NCI-H1105 (cell line): ENCODE measurements at places on chromosomes 11 and 22.

- DNase-seq = no peak
These were observed 380.3 kb upstream of the PITPNB start for GRCh38 chr22:28299309-28299708.

DNA sequence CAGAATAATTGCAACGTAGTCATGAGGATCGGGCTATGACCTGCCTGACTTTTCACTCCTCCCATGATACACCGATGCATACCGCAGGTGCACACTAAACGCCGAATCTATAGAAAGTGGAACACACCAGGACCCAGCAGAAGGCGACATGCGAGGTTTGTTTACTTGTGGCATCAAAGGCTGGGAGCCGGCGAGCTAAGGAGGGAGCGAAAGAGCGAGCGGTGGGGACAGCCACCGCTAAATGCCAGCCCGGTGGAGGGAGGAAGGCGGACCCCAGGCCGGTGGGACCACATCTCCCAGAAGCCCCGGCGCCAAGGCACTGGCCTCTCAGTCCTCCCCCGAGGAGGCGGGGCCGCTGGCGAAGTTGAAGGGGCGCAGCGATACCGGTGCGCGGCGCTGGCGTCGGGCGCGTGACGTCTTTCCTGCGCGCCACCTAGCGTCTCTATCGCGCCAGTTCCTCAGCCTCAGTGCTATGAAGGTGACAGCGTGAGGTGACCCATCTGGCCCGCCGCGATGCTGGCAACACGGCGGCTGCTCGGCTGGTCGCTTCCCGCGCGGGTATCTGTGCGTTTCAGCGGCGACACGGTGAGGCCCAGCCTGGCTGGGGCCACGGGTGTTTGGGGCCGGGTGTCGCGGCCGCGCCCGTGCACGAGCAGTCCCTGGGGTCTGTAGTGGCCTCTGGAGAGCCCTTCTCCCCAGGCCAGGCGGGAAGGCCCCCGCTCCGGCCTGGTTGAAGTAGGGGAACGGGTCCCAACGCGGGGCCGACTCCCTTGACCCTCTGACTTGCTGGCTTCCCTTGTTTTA lies at the start of gene NDUFV1:
Gene NDUFV1, plus strand, starts transcription at position 445 of the 804 bp plus-strand sequence. Its CDS starts 69 bp downstream, at position 514.
- DNase-seq = peak; percentile 96

DNA sequence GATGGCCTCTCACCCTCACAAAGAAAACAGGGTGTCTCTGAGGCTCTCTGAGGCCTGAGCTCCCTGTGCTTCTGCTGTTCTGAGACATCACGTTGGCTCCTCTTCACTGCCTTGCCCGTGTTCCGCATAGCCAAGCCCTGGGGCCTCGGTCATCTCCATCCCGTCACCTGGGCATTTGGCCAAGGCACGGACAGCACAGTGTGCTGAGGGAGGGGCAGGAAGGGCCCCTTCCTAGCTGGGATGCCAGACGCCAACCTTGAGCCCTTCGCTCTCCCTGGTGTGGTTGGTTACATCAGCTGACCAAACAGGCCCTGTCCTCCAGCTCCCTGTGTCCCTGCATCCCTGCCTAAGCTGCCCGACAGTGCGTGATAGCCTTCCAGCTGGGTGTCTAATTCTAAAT lies 25.9 kb downstream of the MOV10L1 start:
- no peak for DNase-seq

DNA sequence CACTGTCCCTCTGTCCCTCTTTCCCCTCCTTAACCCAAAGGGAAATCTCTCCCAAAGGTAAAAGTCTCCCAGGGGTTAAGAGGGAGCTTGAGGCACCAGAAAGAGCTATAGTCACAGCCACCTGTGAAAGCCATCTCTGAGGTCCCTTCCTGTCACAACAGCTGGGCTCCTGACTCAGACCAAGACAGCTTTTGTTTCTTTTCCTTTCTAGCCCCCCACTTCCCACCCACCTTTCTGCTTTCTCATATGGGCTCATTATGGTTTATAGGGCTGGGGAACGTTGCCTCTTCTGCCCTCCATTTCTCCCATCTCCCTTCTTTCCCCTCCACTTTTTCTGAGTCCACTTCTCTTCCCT lies 19.1 kb downstream of the MIF start:
- no peak for DNase-seq

- DNase-seq = no peak
These were observed 1.6 kb upstream of the IFITM1 start for GRCh38 chr11:312092-312816.

DNA sequence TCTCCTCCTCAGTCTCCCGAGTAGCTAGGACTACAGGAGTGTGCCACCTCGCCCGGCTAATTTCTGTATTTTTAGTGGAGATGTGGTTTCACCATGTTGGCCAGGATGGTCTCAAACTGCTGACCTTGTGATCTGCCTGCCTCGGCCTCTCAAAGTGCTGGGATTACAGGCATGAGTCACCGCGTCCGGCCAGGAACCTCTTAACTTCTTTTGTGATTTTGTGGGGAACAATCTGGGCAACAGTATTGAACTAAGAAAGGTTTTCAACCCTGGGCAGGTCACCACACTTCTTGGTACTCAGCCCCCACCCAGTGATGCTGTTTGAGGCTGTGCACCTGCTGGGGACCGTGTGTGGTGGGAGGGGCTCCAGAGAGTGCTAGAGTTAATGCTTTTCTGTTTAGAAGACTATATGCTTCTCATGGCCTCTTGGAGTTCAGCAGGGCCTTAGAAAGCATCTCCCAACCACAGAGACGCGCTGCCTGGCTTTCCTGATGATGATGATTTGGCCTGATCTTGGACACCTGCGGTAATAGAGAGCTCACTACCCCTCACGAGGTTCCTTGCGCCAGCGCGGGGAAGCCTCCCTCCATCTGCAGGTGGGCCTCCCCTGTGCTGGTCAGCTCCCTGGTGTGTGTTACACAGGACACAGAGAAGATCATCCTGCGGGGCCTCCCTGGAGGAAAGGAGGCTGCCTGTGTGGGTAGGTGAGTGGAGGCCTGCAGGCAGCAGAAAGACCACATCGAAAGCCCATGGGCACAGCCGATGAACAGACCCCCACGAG lies 1.2 kb downstream of the DENND6B start:
- DNase-seq = no peak

DNA sequence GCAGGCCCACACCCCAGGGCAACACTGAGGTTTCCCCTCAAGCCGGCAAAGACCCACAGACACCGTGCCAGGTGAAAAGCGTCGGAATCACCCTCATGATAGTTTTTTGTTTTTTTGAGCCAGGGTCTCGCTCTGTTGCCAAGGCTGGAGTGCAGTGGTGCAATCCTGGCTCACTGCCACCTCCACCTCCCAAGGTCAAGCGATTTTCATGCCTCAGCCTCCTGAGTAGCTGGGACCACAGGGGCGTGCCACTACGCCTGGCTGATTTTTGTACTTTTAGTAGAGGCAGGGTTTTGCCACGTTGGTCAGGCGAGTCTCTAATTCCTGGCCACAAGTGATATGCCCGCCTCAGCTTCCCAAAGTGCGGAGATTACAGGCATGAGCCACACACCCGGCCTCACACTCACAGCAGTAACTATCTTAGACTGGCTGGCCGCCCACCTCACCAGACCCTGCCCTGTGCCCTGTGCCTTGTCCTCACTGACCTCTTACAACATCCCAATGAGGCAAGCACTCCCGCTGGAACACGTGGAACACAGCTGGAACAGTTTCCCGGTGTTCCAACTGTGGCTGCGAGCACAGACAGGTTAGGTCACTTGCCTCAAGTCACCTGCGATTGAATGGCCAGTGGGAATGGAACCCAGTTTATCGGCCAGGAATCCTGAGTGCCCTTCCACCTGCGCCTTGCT lies 21.1 kb downstream of the LRRC10B start:
- DNase-seq = no peak

DNA sequence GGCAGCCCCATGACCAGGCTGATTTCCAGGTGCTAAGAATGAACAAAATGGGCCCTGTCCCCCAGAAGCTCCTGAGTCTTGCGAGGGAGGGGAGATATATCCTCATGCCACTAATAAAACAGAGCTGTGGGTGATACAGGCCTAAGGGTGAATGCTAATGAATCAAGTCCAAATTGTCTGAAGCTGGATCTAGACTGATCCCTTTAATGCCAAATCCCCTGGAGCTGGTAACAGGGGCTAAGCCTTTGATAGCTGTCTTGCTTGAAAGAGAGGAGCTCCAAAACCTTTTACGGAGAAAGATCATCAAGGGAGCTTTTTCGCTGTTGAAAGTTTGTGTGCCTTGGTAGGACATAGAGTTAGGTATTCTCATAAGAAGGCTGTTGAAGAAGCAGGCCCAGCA lies 79.7 kb downstream of the PPFIBP2 start:
- no peak for DNase-seq

- DNase-seq = no peak
These were observed 7.3 kb upstream of the ADAMTS8 start for GRCh38 chr11:130435671-130436070.

DNA sequence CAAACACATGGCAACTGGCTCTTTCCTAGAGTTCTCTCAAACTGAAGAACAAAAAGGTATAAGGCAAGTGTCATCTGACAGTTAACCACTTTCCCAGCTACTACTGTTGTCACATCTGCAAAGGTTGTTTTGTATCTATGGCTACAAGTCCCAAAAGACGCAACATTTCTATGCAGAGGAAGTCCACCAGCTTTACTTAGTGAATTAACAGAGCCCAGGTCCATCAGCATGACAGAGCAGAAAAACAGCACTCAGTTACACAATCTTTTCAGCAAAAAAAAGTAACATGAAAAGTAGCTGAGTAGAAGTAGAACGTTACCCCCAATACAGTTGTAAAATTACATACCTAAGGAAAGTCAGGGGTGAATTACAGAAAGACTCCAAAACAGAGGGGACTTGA lies 12.1 kb downstream of the CPSF7 start:
- DNase-seq = no peak

DNA sequence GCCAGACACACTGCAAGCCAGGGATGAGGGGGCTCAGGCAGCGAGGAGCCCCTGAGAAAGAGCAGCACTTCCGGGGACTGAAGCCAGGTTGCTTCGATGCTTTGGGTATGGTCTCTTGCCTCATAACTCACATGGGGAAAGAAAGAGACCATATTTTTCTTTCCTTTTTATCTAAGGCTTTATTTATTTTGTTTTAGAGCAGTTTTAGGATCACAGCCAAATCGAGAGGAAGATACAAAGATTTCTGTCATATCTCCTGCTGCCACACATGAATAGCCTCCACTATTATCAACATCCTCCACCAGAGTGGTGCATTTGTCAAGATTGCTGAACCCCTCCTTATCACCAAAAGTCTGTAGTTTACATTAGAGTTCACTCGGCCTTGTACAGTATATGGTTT lies 24.3 kb upstream of the ADSL start:
- DNase-seq = no peak

GRCh38 chr11:65130631-65131416 lies 3.5 kb downstream of the SYVN1 start:
- no peak for DNase-seq

DNA sequence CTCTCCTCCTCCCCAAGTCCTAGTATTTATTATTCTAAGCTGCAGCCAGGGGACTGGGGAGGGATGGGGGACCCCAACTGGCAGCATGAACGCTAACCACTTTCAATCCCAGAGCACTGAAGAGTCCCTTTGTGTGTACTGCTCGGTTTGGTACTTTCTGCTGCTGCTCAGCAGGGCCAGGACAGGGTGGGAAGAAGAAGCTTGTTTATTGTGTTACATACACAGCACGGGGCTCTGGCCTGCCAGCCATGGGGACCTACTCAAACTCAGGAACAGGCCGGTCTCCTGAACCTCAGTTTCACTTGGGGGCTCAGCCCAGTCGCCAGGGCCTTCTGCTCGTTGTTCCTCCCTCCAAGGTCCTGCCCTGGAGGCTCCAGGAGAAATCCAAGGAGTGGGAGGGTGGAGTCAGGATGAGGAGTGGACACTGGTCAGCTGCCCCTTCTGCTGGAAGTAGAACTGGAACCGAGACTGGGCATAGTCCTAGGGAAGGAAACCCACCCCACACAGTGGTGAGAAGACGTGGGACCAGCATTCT lies 616 bp upstream of the CPT1B start:
- DNase-seq = no peak

- DNase-seq = no peak
These were observed 82.2 kb upstream of the AKIP1 start for GRCh38 chr11:8828580-8829361.

- DNase-seq = no peak
These were observed 9.8 kb upstream of the TBX1 start for GRCh38 chr22:19750507-19751490.

DNA sequence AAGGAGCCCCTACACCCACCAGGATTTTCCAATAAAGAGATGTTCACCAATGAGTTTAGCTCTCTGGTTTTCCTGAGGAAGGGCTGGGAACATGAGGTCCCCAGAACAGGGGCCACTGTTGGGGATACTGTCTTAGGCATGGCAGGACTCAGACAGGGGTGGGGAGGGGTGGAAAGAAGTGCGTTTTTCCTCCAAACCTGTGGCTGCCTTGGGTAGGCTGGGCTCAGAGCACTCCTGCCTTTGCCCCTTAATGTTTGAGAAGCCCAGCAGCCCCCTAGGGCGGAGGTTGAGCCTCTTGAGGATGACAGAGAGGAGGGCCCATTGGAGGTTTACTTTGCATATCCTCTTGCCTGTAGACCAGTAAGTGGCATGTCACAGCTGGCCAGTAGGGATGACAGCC lies 10.6 kb downstream of the MTFP1 start:
- no peak for DNase-seq

DNA sequence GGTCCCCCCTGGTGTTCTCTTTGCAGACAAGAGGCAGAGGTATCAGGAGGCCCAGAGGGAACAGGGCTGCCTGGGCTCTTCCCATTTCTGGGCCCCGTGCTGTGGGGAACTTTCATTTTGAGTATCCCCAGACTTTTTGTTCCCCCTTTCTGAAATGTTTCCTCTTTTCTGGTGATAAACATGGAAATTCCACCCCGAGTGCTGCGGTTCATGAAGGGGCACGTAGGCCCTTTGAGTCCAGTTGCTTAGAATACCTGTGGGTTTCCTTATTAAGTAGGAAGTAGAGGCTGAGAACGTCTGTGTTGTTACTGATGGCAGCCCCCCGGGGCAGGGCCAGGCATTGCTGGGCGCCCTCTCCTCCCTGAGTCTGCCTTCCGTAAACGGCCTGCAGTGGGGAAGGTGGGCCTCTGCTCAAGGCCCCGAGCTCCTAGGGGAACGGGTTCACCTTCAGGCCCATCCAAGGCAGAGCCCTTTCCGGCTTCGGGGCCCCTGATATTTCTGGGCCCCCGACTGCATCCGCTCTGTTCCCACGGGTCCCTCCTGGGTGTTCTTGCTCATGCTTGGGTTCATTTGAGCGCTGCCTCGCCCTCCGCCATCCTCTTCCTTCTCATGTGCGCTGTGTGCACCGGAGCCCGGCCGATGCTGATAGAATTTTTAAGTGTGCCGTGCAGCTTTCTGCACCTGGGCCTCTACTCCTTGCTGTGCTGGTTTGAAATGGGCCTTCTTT lies 12.0 kb downstream of the TBC1D22A start:
- no peak for DNase-seq
